ENCODE measurements at places on chromosomes 7 and 10. TPM values are rescaled to one million over a fixed set of nuclear protein-coding genes. Genes with fewer than 3 reads are reported as not detected.

EGFR gene
- total RNA-seq: 18.6 TPM

MYOZ1 gene
- total RNA-seq: 1.7 TPM

ZNF485 gene
- 6.7 TPM for total RNA-seq

AEBP1 gene
- total RNA-seq: 96.8 TPM

AMZ1 gene
- 0.13 TPM for total RNA-seq

ARHGEF5 gene
- 37.4 TPM for total RNA-seq

NEUROD6 gene
- total RNA-seq: not detected

SPDYE9 gene
- total RNA-seq: 0.18 TPM

PCLO gene
- 6.0 TPM for total RNA-seq

CLEC5A gene
- not detected for total RNA-seq

SYT15 gene
- total RNA-seq: 3.0 TPM
